ENCODE measurements at places on chromosomes 6 and 20. TPM values are rescaled to one million over a fixed set of nuclear protein-coding genes. Genes with fewer than 3 reads are reported as not detected.

Gene PPP1R3G
- total RNA-seq = 0.40 TPM

Gene HEY2
- total RNA-seq = 2.3 TPM

Gene FRS3
- total RNA-seq = 4.4 TPM

Gene TSBP1
- not detected for total RNA-seq

Gene BPIFA3
- not detected for total RNA-seq

Gene PTCHD4
- 0.18 TPM for total RNA-seq

Gene VIP
- total RNA-seq = 0.15 TPM

Gene GJA10
- not detected for total RNA-seq

Gene ETV7
- total RNA-seq = 0.13 TPM

Gene IGF2R
- total RNA-seq = 51.5 TPM

- DNase-seq = no peak
Observed at GRCh38 chr6:51112731-51113130, 294.1 kb downstream of the TFAP2B start.

GRCh38 chr20:2752567-2753460 is 47.6 kb downstream of the CPXM1 start:
- DNase-seq = no peak

DNA sequence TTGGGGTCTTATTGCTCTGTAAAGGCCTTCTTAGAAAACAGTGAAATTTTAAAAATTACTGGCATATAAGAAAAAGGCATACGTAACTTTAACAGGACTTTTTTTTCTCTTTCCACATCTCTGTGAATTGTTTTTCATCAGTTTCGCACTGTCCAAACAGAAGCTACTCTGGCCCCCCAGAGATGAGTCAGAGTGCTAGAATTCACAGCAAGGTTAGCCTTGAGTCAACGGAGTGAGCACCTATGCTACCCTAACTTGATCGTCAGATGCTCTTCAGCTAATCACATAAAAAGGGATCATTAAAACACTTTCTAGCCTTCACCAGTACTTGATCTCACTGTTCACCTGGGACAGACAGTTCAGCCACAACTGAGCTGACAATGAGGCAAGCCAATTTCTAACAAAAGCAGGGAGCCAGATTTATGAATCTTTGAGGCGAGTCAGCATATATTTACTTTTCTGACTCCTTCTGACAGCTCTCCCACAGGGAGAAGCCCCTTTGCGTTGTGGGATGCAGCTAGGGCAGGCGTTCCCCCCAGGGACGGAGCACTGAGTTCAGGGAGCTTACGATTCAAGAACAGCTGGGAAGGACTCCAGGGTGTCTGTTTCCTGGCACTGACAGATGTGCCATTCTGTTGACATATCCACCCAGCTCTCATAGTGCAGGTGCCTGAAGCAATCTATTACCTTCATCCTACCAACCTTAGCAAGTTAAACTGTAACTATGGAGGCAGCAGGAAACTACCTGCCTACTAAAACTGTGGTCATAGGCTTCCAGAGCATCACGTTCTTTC is 46.4 kb upstream of the SPDEF start:
- DNase-seq = peak; percentile 85

DNA sequence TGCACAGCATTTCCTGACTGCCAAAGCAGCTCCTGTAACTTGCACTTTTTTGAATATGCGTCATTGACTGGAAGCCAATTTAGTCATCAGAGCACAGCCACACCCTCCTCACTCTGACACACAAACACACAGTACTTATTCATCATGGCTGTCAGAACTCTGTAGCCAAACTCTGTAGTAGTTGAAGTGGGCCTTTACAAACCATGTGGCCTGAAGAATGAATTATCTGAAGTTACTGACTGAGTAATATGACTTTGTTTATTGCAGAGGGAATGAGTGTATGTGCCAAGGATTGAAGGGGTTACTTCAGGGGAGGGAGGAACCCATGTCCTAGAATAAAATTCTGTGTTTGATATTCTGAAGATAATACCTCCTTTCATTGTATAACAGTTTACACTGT is 102.7 kb downstream of the FIG4 start:
- DNase-seq = no peak

DNA sequence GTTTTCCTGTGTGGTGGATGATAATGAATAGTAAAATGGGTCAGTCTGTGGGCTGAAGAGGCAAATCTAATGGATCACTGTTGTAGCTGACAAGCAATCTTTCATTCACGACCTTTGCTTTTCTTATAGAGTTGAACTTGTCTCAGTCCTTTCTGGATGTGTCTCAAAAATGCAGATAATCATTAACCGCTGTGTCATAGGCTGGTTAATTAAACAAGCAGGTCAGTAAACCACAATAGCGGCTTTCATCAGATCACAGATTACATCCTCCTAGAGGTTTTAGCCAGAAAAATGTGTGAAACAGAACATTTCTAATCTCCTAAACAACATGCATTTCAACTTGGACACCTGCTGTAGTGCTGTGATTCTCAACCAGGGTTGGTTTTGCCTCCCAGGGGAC is 2.5 kb upstream of the METTL24 start:
- DNase-seq = no peak

- DNase-seq = no peak
Observed at GRCh38 chr6:47303342-47303741, 6.4 kb downstream of the TNFRSF21 start.

- DNase-seq = no peak
Observed at GRCh38 chr6:99822741-99823512, 171.1 kb downstream of the MCHR2 start.

DNA sequence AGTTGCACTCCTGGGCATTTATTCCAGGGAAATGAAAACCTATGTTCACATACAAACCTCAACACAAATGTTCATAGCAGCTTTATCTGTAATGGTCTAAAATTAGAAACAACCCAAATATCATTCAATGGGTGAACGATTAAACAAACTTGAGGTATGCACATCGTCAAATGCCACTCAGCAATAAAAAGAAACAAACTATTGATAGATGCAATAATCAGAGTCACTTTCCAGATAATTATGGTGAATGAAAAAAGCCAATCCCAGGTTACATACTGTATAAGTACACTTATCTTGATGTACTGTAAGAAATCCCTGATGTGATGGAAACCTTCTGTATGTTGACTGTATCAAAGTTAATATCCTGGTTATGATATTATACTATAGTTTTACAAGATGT is 38.8 kb downstream of the RNF24 start:
- DNase-seq = no peak

DNA sequence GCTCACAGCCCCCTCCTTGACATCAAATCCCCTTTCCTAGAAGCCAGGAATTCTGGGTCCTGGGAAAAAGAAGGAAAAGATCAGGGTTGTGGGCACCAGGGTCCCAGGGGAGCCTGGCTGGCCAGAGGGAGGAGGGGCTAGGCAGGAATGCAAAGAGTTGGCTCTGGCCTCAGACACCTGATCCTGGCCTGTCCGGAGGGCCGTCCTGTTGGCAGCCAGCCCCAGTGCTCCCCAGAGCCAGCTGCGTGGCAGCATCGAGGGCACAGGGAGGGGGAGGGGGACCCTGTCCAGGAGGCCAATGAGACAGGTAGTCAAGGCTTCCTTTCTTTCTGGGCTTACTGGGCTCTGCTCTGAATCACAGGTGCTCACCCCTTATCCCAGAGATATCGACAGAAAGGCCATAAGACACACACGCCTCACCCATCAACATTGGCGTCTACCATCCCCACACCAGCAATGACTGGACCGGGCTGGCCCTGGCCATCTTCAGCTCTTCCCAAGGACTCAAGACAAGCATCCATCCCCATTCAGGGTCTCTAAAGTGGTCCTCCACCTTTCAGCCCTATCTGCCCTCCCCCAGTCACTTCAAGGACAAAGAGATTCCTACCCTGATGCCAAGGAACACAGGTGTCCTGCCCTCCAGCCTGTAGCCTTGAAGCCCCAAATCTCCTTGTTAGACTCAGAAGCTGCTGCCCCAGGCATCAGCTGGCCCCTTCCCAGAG is 723 bp downstream of the COL11A2 start:
- DNase-seq = no peak

DNA sequence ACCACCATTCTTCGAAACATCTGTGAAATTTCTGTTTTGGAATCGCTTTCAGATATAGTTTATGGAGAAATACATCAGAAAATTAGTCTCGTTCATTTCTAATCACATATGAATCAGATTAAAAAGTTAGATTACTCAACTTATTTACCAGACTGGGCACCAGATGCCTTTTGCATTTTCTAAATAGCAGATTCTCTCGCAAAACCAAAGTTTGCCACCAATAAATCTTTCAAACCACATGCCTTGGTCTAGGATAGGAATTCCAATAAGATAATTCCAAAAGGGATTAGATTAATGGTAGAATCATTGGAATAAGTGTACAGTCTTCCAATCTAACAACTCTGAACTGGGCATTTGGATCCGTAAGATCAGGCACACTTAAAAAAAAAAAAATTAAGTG is 160.4 kb upstream of the TAB2 start:
- DNase-seq = no peak

DNA sequence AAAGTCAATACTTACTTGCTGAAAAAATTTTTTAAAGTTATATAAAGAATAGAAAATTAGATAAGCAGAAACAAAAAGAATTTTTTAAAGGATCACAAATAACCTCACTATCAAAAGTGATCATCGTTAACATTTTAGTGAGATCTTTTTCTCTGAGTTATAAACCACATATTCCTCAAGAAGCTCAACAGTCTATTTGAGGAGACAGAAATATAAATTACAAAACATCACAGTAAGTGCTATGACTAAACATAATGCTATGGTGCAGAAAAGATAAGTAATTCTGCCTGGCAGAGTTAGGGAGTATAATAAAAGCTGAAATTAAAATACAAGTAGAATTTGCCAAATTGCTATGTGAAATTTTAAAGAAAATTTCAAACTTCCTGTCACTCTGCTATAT is 226.7 kb downstream of the LMBRD1 start:
- DNase-seq = no peak

DNA sequence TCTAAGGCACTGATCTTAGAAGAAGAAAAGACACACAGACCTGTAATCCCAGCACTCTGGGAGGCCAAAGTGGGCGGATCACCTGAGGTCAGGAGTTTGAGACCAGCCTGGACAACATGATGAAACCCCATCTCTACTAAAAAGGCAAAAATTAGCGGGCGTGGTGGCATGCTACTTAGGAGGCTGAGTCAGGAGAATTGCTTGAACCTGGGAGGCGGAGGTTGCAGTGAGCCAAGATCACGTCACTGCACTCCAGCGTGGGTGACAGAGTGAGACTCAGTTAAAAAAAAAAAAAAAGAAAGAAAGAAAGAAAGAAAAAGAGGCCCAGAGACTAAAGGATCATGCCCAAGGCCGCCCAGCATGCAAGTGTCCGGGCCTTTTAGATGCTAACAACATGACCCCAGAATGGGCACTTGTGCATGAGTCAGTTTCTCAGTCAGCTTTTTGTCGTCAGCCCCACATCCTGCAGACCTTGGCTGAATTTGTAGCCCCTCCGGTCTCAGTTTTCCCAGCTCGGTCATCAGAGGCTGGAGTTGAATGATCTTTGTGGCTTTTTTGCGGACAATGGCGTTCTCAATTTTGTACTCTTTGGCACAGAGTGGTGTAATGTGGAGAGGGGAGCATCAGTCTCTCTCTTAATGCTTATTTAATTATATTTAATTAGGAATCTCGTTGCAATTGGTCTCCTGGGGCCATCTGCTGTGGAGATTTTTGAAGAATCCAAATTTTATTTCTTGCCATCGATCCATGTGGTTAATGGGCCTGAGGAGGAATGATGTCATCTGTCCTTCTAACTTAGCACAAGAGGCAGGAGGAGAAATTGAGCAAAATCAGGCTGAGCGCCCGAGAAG is 30.6 kb upstream of the APCDD1L start:
- DNase-seq = no peak

DNA sequence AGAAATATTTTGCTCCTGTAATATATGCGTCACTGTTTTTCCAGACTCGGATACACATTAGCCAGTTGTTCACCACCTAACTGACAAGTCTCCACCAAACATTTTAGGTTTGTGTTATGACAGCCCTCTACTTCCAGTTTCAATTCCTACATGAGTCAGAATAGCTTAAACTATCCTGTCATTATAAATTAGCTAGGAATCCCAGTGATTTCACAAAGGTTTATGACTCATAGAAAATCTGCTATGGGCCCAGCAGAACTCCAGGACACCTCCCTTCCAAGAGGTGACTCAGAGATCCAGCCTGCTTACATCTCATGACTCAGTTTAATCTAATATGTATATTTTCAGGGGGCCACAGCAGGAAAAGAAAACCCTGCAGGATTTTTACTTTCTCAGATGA is 17.4 kb upstream of the PLCB4 start:
- DNase-seq = no peak

DNA sequence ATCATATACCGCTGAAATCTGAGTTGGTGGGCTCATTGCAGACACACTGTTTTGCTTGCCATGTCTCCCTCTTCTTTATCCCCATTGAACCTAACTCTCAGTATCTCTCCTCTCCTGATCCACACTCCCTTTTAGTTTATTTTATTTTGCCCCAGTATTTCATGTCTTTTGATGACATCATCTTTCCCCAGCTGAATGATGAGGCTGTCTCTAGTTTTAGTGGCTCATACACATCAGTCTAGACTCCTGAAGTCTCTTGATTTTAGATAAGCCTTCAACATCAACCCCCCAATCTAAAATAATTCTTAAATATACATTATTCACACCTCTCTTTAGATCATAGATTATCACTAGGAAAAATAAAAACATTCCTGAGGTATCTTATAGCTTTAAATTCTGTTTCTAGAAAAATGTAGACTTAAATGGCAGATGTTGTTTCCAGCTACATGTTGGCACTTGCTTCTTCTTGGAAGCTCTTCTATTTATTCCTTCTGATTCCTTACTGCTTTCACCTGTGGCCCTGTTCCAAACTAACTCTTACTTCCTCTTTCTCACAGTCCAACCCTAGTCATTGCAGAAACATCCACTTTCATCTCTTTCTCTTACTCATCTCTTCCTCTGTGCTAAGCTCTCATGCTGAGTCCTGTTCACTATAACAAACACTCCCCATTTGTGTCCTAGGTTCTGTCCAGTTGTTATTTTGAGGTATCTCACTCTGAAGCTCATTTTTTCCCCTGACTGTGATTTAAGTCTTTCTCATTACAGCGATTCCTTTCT is 191.9 kb upstream of the SLC35B3 start:
- no peak for DNase-seq

GRCh38 chr20:52426856-52427255 is 235.3 kb upstream of the ZFP64 start:
- no peak for DNase-seq

DNA sequence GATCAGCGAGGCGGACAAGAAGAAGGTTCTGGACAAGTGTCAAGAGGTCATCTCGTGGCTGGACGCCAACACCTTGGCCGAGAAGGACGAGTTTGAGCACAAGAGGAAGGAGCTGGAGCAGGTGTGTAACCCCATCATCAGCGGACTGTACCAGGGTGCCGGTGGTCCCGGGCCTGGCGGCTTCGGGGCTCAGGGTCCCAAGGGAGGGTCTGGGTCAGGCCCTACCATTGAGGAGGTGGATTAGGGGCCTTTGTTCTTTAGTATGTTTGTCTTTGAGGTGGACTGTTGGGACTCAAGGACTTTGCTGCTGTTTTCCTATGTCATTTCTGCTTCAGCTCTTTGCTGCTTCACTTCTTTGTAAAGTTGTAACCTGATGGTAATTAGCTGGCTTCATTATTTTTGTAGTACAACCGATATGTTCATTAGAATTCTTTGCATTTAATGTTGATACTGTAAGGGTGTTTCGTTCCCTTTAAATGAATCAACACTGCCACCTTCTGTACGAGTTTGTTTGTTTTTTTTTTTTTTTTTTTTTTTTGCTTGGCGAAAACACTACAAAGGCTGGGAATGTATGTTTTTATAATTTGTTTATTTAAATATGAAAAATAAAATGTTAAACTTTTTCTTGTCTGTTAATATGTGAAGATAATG is 2.2 kb downstream of the HSPA1B start:
- peak; percentile 70 for DNase-seq
